DMS 273 treated with DMSO at 0.1 percent for 48 hours (cell line): ENCODE measurements at places on chromosomes 3 and 15.

DNA sequence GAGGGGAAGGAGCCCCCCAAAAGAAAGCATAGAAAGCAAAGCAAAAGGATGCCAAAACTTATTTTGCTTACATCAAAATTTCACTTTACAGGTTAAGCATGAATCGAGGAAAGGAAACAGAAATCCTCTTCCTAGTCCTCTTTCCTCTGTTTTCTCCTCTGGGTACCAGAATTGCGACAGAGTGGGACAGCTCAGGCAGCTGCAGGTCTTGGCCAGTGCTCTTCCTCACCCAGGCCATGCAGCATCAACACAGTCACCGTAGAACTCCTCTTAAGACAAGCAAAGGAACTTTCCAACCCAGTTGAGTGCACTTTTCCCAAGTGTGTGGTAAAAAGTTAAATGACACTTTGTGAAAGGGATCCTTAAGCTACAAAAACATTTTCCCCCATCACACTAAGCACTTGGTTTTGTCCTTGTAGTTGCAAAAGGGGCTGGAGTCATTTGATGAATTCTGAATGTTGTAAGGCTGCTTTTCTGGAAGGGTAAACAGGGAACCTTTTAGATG is 45.9 kb upstream of the MEX3B start:
- DNase-seq = no peak

GRCh38 chr15:85794598-85795336 is at the start of gene KLHL25:
KLHL25 (minus strand) TSS chr15:85794925; CDS start chr15:85769810, 25,115 bp downstream.
- peak; percentile 85 for DNase-seq

GRCh38 chr15:41610048-41610447 is 50.2 kb upstream of the MGA start:
- no peak for DNase-seq

GRCh38 chr15:79659691-79660090 is 227.6 kb downstream of the MINAR1 start:
- DNase-seq = no peak
